ENCODE measurements at places on chromosomes 5 and 9.

DNA sequence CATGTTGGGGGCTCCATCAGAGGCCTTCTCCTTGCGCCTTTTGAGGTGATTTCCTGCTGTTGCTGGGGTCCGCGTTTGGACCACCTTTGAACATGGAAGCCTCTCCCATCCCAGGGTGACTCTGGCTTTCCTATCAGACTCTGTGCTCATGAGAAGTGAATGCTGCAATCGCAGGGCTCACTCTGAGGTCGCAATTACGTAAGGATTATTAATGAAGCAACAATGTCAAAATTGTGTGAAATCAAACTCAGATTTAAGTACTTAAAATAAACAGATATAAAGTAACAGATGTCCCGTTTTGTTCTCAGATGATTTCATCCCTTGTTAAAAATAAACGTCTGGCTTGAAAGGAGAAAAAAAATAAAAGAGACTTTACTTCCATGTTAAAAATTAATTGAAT, 634.2 kb downstream of the BNC2 start:
- DNase-seq, result no peak

- no peak for DNase-seq
Observed at GRCh38 chr5:134553821-134554267, 28.4 kb downstream of the JADE2 start.

- no peak for DNase-seq
Observed at GRCh38 chr9:94767331-94768072, 41.0 kb downstream of the AOPEP start.

GRCh38 chr5:167835146-167835545, 456.3 kb upstream of the WWC1 start:
- no peak for DNase-seq

DNA sequence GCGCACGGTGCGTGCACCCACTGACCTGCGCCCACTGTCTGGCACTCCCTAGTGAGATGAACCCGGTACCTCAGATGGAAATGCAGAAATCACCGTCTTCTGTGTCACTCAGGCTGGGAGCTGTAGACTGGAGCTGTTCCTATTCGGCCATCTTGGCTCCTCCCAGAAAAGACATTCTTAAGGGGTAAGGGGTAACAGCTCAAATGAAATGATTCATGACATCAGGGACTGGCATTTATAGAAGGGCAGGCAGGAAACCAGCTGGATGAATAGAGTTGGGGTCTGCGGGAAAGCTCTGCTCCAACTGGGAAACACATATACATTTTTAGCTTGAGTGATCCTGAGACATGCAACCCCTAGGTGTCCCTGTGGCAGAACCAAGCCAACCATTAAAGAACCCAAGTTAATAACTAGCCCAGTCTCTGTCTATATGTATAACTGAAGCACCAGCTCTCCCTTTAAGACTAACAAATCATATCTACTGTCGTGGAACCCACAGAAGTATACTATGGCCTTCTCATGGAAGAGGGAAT, 119.3 kb downstream of the LMNB1 start:
- no peak for DNase-seq

- no peak for DNase-seq
Observed at GRCh38 chr9:81410201-81410600, 279.1 kb downstream of the TLE1 start.

DNA sequence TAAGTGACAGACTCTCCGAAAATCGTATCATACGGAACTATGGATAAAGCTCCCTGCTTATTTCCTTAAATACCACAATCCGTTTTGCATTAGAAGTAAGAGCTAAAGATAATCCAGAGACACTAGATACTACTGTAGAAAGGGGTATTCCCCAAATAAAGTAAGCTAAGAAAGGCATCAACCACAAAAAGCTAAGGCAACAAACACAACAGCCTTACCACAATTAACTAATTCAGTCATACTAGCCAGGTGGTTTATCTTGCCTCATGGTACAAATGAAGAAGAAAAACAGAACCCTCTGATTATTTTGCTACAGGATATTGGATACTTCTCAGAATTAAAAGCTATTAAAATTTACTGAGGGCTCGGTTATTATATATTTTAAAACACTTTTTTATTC, 14.1 kb downstream of the ERP44 start:
- no peak for DNase-seq

DNA sequence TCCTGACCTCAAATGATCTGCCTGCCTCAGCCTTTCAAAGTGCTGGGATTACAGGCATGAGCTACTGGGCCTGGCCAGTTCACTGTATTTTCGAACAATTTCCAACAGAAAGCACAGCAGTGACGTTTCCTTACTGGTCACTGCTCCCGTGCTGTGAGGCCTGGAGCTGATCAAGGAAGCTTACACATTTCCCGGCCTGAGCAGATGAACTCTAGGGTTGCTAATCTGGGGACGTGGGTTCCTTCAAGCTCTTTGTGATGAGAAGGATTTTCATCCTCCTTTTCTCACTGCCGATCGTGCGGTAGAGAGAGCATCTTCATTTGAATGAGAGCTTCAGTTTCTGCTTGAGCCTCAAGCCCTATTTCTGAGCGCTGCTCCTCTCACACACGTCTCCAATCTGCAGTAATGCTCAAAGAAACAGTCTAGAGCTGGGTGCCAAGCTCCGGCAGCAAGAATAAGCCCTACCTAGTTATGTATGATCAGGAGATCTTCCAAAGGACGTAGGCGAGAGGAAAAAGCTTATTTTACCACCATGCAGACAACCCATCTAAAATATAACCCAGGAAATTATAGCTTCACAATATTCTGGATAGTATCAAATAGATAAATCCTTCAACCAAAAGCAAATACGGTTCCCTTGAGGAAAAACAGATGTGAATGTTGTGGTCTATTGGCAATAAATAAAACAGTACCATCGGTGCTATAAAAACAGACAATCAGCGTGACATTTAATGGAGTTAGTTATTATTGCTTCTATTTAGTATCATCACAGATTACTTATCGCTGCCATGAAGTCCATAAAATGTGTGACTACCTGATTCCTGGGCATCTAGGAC, 7.3 kb upstream of the SPATA24 start:
- no peak for DNase-seq

DNA sequence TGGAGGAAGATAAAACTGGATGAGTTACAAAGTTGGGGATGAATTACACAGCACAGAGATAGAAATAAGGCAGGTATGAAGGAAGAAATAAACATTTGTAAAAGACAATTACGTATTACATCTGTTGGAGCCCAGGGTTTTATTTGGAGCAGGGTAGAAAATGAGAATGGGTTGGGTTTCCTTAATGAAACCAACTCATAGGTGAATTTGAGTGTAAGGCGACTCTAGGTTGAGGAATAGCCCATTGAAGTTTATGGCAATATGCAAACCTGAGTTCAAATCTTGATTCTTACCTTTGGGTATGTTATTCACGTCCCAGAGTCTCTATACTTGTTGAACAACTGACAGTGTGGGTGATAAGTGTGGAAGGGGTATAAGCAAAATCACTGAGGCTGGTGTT, 422.3 kb upstream of the WWC1 start:
- DNase-seq, result no peak

GRCh38 chr5:151258201-151258611, 5.2 kb downstream of the GM2A start:
- no peak for DNase-seq

DNA sequence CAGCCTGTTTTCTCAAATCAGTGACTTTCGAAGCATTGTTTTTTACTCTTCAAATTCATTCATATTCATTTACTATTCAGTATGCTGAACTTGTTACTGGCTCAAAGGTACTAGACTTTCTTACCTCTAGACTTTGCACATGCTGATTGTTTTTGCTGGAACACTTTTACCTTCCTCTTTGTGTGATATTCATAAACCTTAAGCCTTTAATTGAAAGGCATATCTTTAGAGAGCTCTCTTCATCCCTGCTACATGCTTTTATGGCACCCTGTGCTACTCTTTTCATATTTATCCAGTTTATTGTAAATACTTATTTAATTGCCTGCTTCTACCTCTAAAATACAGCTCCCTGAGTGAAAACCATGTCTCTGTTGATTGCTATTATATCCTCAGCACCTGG, 48.7 kb upstream of the LRRC19 start:
- DNase-seq, result no peak

DNA sequence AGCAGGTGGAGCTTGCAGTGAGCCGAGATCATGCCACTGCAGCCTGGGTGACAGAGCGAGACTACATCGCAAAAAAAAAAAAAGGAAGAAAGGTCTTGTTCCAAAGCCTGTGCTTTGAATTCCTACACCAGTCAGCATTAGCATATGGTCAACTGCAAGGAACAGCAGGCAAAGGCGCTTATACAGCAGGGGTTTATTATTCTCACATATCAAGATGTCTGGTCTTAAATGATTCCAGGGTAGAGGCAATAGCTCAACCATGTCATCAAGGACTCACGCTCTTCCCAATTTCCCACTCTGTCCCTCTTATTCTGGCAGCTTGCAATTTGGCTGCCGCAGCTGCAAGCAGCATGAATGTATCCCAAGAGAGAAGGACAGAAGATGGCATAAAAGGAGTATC, 28.6 kb upstream of the HRH2 start:
- peak; percentile 38 for DNase-seq

GRCh38 chr9:89383030-89383720, 64.9 kb downstream of the SECISBP2 start:
- no peak for DNase-seq

DNA sequence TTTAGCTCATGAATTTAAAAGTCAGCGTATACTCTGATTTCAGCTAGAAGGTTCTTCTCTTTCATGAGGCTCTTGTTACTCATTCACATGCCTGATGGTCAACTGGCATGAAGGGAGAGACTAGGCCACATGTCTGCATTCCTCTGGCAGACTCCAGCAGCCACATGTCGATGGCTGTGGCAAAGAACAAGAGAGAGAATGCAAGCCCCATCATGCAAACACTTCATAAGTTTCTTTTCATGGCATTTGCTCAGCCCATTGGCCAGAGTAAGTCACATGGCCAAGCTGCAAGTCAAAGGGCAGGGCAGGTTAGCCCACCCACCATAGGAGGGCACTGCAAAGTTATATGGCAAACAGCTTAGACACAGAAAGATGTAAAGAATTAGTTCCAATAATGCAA, 5.4 kb downstream of the KCNV2 start:
- peak; percentile 30 for DNase-seq

- no peak for DNase-seq
Observed at GRCh38 chr9:21854119-21854518, 51.7 kb downstream of the MTAP start.

GRCh38 chr5:40333459-40334241, 346.1 kb upstream of the PTGER4 start:
- no peak for DNase-seq

DNA sequence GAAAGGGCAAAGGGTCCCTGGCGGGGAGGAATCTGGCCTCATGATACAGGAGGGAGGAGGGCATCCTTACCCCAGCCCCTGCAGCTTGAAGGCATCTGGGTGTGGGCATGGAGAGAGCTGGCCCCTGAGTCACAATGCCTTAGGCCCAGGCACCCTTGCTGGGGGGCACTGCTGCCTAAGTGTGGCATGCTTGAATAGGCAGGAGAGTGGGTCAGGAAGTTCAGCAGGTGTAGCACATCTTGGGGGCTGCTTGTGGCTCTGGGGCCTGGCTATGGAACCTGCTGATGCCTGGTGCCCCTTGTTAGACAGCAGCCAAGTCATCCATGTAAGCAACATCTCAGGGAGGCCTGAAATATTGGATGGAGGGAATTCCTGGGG, 63.1 kb downstream of the HSPA4 start:
- DNase-seq, result no peak

- DNase-seq, result no peak
Observed at GRCh38 chr9:129580211-129580915, 40.5 kb downstream of the C9orf50 start.

DNA sequence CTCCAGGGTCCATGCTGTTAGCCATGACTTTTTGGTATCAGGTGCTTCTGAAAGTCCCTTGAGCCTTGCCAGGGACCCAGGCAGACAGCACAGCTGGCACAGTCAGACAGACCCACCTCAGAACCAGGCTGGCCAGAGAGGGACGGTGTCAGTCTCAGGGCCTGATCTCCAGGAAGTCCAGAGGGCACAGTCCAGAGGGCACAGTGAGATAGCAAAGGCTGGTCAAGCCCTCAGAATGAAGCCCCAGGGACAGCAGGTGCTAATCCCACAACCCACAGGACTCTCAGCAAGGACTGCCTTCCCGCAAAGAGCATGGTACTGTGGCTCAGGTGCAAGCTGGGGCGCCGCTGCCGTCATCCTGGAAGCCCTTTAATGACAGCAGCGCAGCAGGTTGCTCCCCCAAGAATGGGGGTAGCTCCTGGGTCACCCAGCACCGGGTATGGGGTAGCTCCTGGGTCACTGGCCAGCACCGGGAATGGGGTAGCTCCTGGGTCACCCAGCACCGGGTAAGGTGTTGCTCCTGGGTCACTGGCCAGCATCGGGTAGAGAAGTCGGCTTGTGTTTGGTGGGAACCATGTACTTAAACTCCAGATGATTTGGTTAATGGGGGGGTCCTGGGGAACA, 105.6 kb upstream of the PHYKPL start:
- peak; percentile 6 for DNase-seq

DNA sequence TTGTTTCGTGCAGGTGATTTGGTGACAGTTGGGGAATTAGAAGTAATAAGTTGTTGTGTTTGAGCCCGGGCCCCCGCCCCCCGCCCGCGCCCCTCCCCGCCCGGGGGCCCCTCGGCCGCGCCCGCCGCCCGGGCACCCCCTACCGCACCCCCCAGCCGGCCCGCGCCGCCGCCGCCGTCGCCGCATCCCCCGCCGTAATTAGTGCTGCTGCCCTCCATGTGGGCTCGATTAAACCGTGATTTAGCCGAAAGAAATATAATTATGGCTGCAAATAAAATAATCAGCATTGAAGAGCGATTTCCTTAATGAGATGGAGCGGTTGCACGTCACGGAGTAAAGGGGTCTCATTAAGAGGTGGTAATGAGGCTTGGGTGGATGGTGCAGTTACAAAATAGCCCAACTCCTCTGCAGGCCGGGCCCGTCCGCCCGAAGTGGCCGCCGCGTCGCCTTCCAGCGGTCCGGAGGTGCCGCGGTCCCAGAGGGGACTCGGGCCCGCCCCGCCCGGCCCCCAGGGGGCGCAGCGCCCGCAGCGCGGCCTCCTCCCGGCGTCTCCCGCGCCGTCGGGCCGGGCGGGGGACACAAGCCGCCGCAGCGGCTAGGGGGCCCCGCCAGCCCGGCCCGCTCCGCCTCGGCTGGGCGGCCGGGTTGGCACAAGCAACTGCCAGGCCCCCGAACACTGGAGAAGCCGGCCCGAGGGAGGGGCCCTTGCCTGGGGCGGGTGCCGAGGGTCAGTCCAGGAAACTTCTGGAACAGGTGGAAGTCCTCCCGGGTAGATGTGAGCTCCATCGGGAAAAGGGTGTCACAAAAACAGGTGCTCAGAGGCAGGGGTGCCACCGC, 6.9 kb upstream of the OTP start:
- no peak for DNase-seq

- DNase-seq, result no peak
Observed at GRCh38 chr9:116234081-116234480, 80.5 kb downstream of the PAPPA start.

DNA sequence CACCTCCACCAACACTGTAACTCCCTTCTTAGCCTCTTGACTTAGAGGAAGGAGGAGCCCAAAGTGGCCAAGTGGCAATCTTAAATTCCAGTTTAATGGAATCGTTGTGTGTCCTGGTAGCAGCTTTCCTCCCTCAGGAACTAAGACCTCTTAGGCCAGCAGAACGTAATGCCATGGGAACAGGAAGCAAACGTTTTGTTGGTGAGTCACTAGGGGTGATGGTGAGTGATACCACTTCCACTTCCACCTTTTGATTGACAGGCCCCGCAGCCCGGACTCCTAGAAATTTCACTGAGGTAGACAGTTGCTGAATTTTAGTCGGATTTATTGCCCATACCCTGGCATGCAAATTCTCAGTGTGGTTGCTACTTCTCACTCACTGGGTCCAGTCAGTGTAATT, 94.2 kb upstream of the FBN2 start:
- DNase-seq, result no peak
